ENCODE measurements at places on chromosomes 4 and X. TPM values are rescaled to one million over a fixed set of nuclear protein-coding genes. Genes with fewer than 3 reads are reported as not detected.

GRCh38 chr4:71711044-71711984 is 72.6 kb downstream of the GC start:
- H3K27me3 ChIP-seq, result no peaks in the 10 kb centered on the region
- DNase-seq, result no peak
- H3K4me1 ChIP-seq, result no peaks in the 10 kb centered on the region
- no peak overlapping the region for H3K27ac ChIP-seq
- H3K36me3 ChIP-seq, result no peaks in the 10 kb centered on the region
- no peak overlapping the region for H3K4me3 ChIP-seq

Gene TNMD
- total RNA-seq, result 1.7 TPM

GRCh38 chrX:103329991-103330390 is at the start of gene TCEAL7:
Gene TCEAL7, plus strand, starts transcription at chrX:103330239. Its CDS starts 1,165 bp downstream, at chrX:103331404.
- H3K36me3 ChIP-seq, result no peaks in the 10 kb centered on the region
- peaks cover 7% of the 10 kb centered on the region for H3K27me3 ChIP-seq
- peak within 1 kb of the TSS; percentile 79 for H3K27ac ChIP-seq
- peaks cover 3% of the 10 kb centered on the region for H3K4me1 ChIP-seq
- peak within 1 kb of the TSS; percentile 55 for H3K4me3 ChIP-seq

GRCh38 chrX:134749706-134750445 is 91.6 kb upstream of the PLAC1 start:
- no peak overlapping the region for H3K27ac ChIP-seq
- no peaks in the 10 kb centered on the region for H3K36me3 ChIP-seq
- no peak overlapping the region for H3K4me3 ChIP-seq
- no peak for DNase-seq

- DNase-seq, result no peak
- H3K36me3 ChIP-seq, result no peaks in the 10 kb centered on the region
- H3K4me3 ChIP-seq, result peak overlapping the region; percentile 29
- H3K27me3 ChIP-seq, result peaks cover 86% of the 10 kb centered on the region
- peaks cover 40% of the 10 kb centered on the region for H3K4me1 ChIP-seq
Measured at GRCh38 chr4:41881981-41882624, 53.1 kb upstream of the TMEM33 start.

- no peak overlapping the region for H3K4me3 ChIP-seq
- no peaks in the 10 kb centered on the region for H3K36me3 ChIP-seq
- H3K27me3 ChIP-seq, result no peaks in the 10 kb centered on the region
- no peaks in the 10 kb centered on the region for H3K4me1 ChIP-seq
- no peak for DNase-seq
Measured at GRCh38 chr4:107129611-107130010, 93.5 kb upstream of the DKK2 start.

Gene IBSP
- total RNA-seq, result 1.2 TPM

Gene FMR1NB
- not detected for total RNA-seq

DNA sequence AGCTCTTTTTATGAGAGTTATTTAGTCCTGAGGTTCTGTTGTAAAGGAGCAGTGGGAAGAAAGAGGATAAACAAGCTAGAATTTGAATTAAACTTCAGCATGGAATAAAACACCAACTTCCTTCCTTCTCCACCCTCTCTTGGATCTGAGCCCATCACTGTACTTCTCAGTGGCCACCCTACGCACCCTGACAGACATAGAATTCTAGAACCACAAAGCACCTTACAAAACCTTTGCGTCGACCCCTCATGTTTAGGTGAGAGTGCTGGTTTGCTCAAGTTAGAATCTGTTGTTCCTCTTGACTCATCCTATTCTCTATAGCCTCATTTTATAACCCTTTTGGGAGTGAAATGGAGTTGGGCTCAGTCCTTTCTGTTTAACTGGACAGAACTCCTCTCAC is 84.6 kb upstream of the RPL34 start:
- H3K4me1 ChIP-seq, result peaks cover 3% of the 10 kb centered on the region
- no peaks in the 10 kb centered on the region for H3K36me3 ChIP-seq
- no peak overlapping the region for H3K4me3 ChIP-seq
- no peaks in the 10 kb centered on the region for H3K27me3 ChIP-seq

Gene FGD1
- 8.9 TPM for total RNA-seq

Gene TBC1D25
- 6.8 TPM for total RNA-seq

Gene CT45A2
- not detected for total RNA-seq

DNA sequence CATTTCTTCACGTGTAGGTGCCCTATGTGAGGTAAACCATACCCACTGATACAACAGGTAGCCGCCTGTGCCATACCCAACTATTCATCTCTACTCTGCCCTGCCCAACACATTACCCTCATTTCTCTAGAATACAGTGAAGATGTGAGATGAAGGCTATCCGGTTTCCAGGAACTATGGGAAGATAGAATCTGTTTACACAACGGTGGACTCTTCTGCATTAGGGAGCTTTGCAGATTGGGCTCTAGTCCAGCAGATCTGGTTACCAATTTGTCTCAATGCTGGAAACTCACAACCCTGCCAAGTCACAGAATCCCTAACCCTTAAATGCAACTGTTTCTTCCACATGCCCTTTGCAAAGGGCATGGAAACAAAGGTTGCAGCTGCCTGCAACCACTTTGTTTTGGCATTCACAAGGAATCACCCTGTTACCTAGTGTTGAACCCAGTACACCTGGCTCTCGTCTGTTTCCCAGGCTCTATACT is 6.4 kb upstream of the SLAIN2 start:
- no peak overlapping the region for H3K27ac ChIP-seq
- H3K4me3 ChIP-seq, result no peak overlapping the region
- DNase-seq, result no peak

Gene MXRA5
- total RNA-seq, result 35.5 TPM

GRCh38 chrX:20431486-20431885 is 164.8 kb upstream of the RPS6KA3 start:
- no peaks in the 10 kb centered on the region for H3K36me3 ChIP-seq
- H3K27me3 ChIP-seq, result peaks cover 5% of the 10 kb centered on the region
- no peak for DNase-seq
- no peaks in the 10 kb centered on the region for H3K4me1 ChIP-seq
- H3K27ac ChIP-seq, result no peak overlapping the region

Gene POF1B
- 0.20 TPM for total RNA-seq

DNA sequence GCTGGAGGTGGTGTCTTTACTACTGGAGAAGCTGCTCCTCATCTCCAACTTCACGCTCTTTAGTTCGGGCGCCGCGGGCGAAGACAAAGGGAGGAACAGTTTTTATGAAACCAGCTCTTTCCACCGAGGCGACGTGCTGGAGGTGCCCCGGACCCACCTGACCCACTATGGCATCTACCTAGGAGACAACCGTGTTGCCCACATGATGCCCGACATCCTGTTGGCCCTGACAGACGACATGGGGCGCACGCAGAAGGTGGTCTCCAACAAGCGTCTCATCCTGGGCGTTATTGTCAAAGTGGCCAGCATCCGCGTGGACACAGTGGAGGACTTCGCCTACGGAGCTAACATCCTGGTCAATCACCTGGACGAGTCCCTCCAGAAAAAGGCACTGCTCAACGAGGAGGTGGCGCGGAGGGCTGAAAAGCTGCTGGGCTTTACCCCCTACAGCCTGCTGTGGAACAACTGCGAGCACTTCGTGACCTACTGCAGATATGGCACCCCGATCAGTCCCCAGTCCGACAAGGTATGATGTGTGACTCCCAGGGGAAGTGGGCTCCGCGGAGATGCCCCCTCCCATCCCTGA is 634 bp downstream of the LRAT start:
- DNase-seq, result peak; percentile 3
- peaks cover 32% of the 10 kb centered on the region for H3K4me1 ChIP-seq
- peaks cover 65% of the 10 kb centered on the region for H3K27me3 ChIP-seq
- no peaks in the 10 kb centered on the region for H3K36me3 ChIP-seq
- no peak overlapping the region for H3K27ac ChIP-seq

Gene KIF4A
- 6.3 TPM for total RNA-seq

GRCh38 chr4:128385683-128386304 is 98.2 kb upstream of the PGRMC2 start:
- DNase-seq, result no peak
- H3K27me3 ChIP-seq, result no peaks in the 10 kb centered on the region
- no peaks in the 10 kb centered on the region for H3K36me3 ChIP-seq
- peak overlapping the region; percentile 27 for H3K27ac ChIP-seq
- H3K4me3 ChIP-seq, result no peak overlapping the region

Gene GPC4
- 8.2 TPM for total RNA-seq

DNA sequence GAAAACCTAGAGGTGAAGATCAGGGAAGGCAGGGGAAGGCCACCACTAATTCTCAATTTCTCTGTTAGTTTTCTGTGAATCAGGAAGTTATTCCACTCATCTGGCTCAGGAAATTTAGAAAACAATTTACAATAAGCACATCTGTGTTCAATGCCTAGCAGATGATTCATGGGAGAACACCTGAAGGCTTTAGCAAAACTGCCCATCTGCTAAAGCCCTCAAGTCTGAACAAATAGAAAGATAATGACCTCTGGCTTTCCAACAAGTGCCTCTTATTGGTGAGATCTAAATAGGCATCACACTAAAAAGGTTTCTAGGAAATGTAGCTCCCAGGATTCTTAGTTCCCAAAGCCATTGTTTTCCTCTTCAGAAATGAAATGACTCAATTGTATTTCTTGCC is 122.1 kb upstream of the GNPDA2 start:
- no peaks in the 10 kb centered on the region for H3K27me3 ChIP-seq
- no peak overlapping the region for H3K27ac ChIP-seq
- H3K36me3 ChIP-seq, result no peaks in the 10 kb centered on the region
- no peaks in the 10 kb centered on the region for H3K4me1 ChIP-seq

DNA sequence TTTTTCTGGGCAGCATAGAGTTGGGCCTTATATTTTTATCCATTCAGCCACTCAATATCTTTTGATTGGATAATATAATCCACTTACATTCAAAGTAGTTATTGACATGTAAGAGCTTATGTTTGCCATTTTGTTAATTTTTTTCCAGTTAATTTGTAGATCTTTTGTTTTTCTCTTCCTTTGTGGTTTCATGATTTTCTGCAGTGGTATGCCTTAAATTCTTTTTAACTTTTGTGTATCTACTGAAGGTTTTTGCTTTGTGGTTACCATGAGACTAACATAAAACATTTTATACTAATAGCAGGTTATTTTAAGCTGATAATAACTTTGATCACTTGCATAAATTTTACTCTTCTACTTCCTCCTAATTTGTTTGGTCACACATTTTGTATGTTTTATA is 140.8 kb upstream of the GATB start:
- H3K4me3 ChIP-seq, result no peak overlapping the region
- H3K4me1 ChIP-seq, result no peaks in the 10 kb centered on the region
- no peak overlapping the region for H3K27ac ChIP-seq
- no peaks in the 10 kb centered on the region for H3K36me3 ChIP-seq
- no peak for DNase-seq
- H3K27me3 ChIP-seq, result no peaks in the 10 kb centered on the region

DNA sequence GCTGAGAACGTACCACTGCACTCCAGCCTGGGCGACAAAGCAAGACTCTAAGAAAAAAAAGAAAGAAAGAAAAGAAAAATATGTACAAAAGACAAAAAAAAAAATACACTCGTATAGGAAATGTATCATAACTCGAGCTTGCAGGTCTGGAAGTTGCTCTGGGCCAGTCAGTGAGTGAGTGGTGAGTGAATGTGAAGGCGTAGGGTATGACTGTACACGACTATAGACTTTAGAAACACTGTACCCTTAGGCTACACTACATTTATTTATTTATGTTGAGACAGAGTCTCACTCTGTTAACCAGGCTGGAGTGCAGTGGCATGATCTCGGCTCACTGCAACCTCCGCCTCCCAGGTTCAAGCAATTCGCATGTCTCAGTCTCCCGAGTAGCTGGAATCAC is 29.4 kb downstream of the EVC2 start:
- H3K27me3 ChIP-seq, result no peaks in the 10 kb centered on the region
- no peak overlapping the region for H3K4me3 ChIP-seq
- no peaks in the 10 kb centered on the region for H3K4me1 ChIP-seq
- no peak for DNase-seq
- H3K36me3 ChIP-seq, result peaks cover 15% of the 10 kb centered on the region

DNA sequence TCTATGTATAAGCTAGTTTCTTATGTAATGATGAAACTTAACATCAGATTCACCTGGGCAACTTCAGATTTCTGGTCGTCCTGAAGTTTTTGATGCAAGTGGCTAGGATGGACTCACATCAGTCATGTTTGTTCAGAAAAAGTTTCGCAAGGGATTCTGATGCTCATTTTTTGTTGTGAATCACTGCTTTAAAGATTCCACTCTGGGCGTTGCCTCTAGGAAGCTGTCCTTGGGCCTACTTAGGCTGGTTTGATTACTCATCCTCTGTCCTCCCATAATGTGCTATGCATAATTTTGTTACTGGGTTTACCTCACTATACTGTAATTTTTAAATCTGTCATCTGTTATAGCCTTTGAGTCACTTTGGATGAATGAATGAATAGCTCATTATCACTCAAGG is 30.8 kb downstream of the HERC3 start:
- DNase-seq, result no peak
- no peaks in the 10 kb centered on the region for H3K4me1 ChIP-seq
- no peak overlapping the region for H3K27ac ChIP-seq
- H3K36me3 ChIP-seq, result no peaks in the 10 kb centered on the region

DNA sequence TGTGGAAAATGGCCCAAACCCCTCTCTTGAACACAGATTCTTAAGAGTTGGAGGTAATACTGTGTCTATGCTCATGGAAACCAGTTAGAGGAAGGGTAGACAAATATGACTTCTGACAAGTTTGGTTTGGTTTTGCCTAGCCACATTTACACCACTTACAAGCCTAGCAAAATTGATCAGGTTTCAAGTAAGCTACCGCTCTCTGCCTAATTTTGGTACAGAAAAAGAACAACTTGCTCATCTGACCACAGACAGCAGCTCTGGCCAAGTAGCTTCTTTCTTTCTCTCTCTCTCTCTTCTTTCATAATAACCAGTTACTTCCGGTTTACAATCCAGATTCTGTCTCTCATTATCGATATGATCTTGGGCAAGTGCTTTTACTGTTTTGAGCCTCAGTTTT is 260.0 kb downstream of the GLUD2 start:
- DNase-seq, result no peak
- H3K27ac ChIP-seq, result no peak overlapping the region
- no peaks in the 10 kb centered on the region for H3K36me3 ChIP-seq
- H3K4me3 ChIP-seq, result no peak overlapping the region

GRCh38 chrX:132025041-132025440 is 1.9 kb downstream of the STK26 start:
- H3K27me3 ChIP-seq, result peaks cover 43% of the 10 kb centered on the region
- no peak overlapping the region for H3K4me3 ChIP-seq
- no peak for DNase-seq
- no peaks in the 10 kb centered on the region for H3K36me3 ChIP-seq
- H3K27ac ChIP-seq, result no peak overlapping the region

Gene MAGEA6
- not detected for total RNA-seq

GRCh38 chr4:172978848-172979247 is 189.8 kb upstream of the GALNT7 start:
- H3K27me3 ChIP-seq, result no peaks in the 10 kb centered on the region
- H3K4me1 ChIP-seq, result no peaks in the 10 kb centered on the region
- H3K36me3 ChIP-seq, result no peaks in the 10 kb centered on the region

Gene EXOC1L
- 0.59 TPM for total RNA-seq

- H3K27ac ChIP-seq, result no peak overlapping the region
- no peaks in the 10 kb centered on the region for H3K4me1 ChIP-seq
- no peak overlapping the region for H3K4me3 ChIP-seq
- H3K27me3 ChIP-seq, result peaks cover 19% of the 10 kb centered on the region
Measured at GRCh38 chrX:53337101-53337500, 55.7 kb upstream of the IQSEC2 start.

All from spinal cord (tissue), 10 donors.